ENCODE measurements at places on chromosomes 6 and 20.

DNA sequence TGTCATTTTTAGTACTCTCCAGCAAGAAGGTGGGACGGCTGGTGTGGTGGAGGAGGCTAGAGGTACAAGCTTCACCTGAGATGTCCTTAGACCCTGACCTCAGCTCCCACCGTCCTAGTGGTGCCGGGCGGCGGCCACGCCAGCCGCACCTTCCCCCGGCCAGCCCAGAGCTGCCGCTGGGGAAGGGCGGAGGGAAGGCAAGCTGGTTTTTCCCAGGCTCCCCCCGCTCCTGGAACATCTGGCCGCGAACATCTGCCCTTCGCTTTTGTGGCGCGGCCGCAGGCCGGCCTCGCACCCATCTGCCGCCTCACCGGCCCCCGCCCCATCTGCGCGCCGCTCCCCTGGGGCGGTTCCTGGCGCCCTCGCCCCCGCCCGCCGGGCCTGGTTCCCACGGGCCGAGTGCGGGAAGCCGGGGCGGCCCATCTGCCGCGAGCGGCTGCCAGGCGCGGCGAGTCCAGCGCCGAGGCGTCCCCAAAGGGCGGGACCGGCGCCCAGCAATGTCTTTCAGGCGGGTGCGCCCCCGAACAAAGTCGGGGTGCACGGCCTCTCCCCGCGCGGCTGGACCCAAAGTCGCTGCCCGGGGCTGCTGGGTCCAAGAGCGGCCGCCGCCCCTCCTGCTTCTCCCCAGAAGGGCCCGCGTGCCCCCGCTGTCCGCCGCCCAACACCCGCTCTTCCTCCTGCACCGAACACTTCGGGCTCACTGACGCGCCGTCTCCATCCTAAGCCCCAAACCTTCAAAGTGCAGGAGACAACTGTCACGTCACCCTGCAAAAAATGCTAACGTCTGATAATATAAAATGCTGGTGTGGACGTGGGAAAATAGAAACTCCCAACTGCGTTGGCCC is 17.3 kb upstream of the ID1 start:
- no peak for DNase-seq

DNA sequence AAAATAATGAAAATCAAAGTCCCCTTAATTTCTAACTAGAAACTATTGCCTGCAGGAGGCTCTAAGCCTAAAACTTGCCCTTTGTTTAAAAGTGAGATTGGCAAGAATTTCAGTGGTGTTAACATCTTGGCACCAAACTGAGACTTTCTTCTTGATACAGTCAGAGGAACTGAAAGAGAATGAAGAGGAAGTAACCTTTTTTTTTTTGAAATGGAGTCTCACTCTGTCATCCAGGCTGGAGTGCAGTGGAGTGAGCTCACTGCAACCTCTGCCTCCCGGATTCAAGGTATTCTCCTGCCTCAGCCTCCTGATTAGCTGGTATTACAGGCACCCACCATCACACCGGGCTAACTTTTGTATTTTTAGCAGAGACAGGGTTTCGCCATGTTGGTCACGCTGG is 3.6 kb downstream of the DOP1A start:
- no peak for DNase-seq

- no peak for DNase-seq
Observed at GRCh38 chr20:36541227-36541767, at the start of gene MYL9. Gene MYL9 (plus strand): TSS chr20:36541519. CDS start chr20:36544885, 3,366 bp downstream.

DNA sequence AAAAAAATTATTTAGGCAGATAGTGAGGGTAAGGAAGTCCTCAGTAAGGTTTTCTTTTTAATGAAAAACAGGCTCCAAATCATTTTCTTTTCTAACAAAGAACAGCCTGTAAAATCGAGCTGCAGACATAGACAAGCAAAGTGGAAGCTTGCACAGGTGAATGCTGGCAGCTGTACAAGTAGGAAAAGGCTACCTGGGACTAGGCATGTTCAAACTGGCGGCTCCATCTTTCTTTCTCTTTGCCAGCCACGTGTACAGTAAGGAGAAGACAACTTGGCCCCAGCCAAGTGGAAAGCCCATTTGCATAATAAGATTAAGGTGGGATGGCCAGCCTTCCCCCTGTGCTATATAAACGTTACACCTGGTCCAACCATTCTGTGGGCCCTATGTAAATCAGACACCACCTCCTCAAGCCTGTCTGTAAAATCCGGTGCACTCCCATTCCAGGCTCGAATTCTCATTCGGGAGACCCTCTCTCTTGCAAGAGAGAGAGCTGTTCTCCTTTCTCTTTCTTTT is 27.0 kb upstream of the SLC2A12 start:
- no peak for DNase-seq

GRCh38 chr6:124205921-124206320 is 402.3 kb downstream of the NKAIN2 start:
- DNase-seq = no peak

GRCh38 chr6:69289689-69290495 is 506.9 kb downstream of the LMBRD1 start:
- DNase-seq = no peak

GRCh38 chr6:165769401-165769800 is 106.4 kb upstream of the PDE10A start:
- DNase-seq = no peak

DNA sequence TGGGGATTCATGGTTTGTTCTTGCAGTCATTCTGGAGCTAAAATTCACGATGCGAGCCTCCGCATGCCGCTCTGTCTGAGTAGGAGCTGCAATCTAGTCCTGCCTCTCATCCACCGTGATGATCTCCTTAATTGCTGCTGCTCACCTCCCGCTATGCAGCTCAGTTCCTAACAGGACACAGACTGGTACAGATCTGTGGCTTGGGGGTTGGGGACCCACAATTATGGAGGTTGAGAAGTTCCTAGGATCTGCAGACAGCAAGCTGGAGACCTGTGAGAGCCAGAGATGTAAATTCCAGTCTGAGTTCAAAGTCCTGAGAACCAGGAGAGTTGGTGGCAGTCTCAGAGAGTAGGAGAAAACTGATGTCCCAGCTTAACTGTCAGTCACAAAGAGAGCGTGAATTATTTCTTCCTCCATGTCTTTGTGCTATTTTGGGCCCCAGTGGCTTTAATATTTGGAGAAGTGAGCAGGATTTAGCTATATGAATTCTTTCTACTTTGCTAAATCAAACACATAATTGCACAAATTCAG is 378.7 kb upstream of the MAN1A1 start:
- DNase-seq = no peak

DNA sequence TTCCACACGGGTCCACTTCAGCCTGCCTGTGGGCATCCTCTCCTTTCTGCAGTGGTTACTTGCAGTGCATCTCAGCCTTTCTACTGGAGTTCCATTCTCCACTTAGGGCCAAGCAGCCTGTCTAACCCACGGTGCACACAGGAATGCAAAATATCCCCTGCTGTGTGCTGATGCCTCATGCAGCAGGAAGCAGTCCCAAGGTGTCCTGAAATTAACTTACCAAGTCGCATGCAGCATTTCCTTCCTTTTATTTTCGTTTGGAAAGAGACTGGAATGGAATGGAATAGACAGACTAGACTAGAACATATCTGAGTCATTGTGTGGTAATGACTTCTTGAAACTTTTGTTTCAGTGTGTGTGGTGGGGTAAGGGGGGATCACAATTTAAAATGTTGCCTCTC is 25.9 kb upstream of the FOXQ1 start:
- no peak for DNase-seq

DNA sequence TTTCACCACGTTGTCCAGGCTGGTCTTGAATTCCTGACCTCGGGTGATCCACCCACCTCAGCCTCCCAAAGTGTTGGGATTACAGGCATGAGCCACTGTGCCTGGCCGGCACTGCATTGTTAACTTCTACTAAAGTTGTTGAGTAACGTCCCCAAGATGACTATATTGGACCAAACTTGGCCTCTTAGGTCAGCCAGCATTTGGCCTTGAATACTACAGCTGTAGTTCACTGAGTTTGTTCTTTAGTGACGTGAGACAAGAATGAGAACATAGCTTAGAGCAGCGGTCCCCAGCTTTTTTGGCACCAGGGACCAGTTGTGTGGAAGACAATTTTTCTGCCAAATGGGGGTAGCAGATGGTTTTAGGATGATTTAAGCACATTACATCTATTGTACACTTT is 237.1 kb downstream of the TBC1D7 start:
- no peak for DNase-seq

DNA sequence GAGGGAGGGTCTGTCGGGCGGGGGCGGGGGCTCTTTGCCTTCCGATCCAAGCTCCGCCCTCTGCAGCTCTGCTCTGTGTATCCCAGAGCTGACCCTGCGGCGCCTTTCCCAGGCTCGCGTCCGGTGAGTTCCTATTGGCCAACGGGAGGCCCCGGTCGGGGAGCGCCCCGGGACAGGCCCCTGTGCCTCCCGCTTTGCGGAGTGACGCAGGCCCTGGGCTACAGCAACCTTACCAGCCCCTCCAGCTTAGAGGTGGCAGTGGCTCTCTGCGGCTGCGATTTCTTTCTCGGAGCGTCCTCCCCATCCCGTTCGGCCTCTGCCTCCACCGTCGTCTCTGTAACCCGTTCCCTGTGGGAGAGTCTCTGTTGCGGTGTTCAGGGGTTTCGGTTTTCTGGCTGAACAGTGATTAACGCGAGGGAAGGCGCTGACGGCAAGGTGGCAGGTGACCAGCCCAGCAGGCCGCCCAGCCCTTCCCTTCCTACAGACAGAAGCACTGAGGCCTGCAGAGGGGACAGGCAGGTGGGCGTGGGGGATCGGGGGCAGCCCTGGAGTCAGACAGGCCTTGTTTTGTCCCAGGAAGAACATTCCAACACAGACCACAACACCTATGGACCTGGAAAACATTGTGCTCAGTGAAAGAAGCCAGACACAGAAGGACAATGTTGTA is 18.1 kb upstream of the CEBPB start:
- no peak for DNase-seq

GRCh38 chr20:3325864-3326263 is 81.6 kb downstream of the DNAAF9 start:
- no peak for DNase-seq

DNA sequence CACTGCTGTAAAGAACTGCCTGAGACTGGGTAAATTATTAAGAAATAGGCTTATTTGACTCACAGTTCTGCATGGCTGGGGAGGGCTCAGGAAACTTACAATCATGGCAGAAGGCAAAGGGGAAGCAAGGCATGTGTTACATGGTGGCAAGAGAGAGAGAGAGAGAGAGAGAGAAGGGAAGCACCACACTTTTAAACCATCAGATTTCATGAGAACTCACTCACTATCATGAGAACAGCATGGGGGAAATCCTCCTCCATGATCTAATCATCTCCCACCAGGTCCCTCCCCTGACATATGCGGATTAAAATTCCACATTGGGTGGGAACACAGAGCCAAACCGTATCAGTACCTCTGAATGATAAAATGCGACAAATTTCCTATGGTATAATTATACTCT is 203.9 kb upstream of the MARCKS start:
- DNase-seq = no peak

DNA sequence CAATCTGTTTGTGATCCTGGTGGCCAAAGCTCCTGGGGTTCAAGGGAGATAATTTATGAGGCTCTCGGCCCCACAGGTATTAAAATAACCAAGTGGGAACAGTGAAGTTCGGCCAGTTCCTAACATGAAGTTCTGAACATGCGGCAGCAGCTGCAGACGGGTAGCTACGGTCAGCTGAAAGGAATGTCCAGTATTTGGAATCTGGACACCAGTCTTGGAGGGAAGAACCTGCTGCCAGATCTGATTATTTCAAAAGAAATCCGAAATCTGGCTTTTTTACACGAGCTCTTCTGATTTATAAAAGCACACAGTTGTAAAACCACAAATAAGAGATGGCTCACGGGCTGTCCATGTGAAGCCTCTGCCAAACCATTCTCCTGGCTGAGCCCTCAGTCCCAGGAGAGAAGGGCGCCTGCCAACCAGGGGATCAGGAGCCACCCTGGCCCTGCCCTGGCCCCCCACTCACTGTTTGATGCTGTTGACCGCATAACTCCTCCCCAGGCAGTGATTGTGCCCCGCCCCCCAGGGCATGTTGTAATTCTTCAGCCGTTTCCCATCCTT is 28.2 kb upstream of the KCNB1 start:
- no peak for DNase-seq

All from stimulated activated CD8-positive, alpha-beta memory T cell treated with anti-CD3 and anti-CD28 coated beads, Interleukin-7, amount 100 ng/mL, for 4 hours (primary cell).